ENCODE measurements at places on chromosomes 3 and 15. TPM values are rescaled to one million over a fixed set of nuclear protein-coding genes. Genes with fewer than 3 reads are reported as not detected.

Gene HDC
- total RNA-seq = 0.07 TPM

Gene GOLGA8R
- total RNA-seq = 0.15 TPM

Gene CYP11A1
- not detected for total RNA-seq

Gene GRM2
- not detected for total RNA-seq

Gene GOLGA6L4
- 1.7 TPM for total RNA-seq

Gene ITIH3
- total RNA-seq = 0.14 TPM

Gene MFGE8
- 297 TPM for total RNA-seq

Gene CLRN1
- not detected for total RNA-seq

Gene DAZL
- total RNA-seq = not detected

Gene NR2F2
- 22.0 TPM for total RNA-seq

Gene WDR93
- 0.18 TPM for total RNA-seq

Gene TBL1XR1
- total RNA-seq = 19.6 TPM

Gene CFAP91
- 0.34 TPM for total RNA-seq

Gene SEMA5B
- 0.26 TPM for total RNA-seq

Gene CPA3
- total RNA-seq = not detected

Gene PIK3R4
- total RNA-seq = 20.4 TPM

Gene IFT57
- total RNA-seq = 32.0 TPM

Gene CHST2
- total RNA-seq = 0.57 TPM

Gene CCR3
- not detected for total RNA-seq

Gene MEX3B
- 3.7 TPM for total RNA-seq

Gene ZNF385D
- total RNA-seq = not detected

Gene TMEM44
- total RNA-seq = 11.3 TPM

Gene ZNF106
- total RNA-seq = 6.7 TPM

Gene PDIA5
- total RNA-seq = 30.7 TPM

Gene SI
- total RNA-seq = not detected

Gene NDN
- 0.10 TPM for total RNA-seq

Gene ITGB5
- total RNA-seq = 383 TPM

Gene LIPC
- 0.16 TPM for total RNA-seq

Gene CRABP1
- 1.3 TPM for total RNA-seq

Gene PAK2
- total RNA-seq = 55.4 TPM

Gene DNAJB8
- not detected for total RNA-seq

Gene ZNF860
- total RNA-seq = 1.4 TPM

Gene RGMA
- 0.17 TPM for total RNA-seq

Gene ROBO2
- not detected for total RNA-seq

Gene HYKK
- 6.1 TPM for total RNA-seq

Gene FILIP1L
- total RNA-seq = 0.17 TPM

Gene ARL14
- total RNA-seq = 0.56 TPM

Gene SEC22A
- 18.7 TPM for total RNA-seq

Gene HRG
- not detected for total RNA-seq

Gene AMOTL2
- total RNA-seq = 49.0 TPM

Gene GASK1A
- total RNA-seq = not detected

Gene GRK7
- total RNA-seq = not detected

Gene CASR
- not detected for total RNA-seq

Gene C3orf85
- total RNA-seq = not detected

Gene FRMD5
- 2.2 TPM for total RNA-seq

Gene KBTBD13
- not detected for total RNA-seq

Gene PP2D1
- not detected for total RNA-seq

Gene CAMKV
- total RNA-seq = 0.32 TPM

Gene LPCAT4
- total RNA-seq = 62.6 TPM

Gene LYZL4
- not detected for total RNA-seq

Gene ADAMTSL3
- 0.25 TPM for total RNA-seq

All from A549 treated with GW870086 at 1 μM for 4 hours (cell line).